ENCODE measurements at places on chromosomes 7 and 10. TPM values are rescaled to one million over a fixed set of nuclear protein-coding genes. Genes with fewer than 3 reads are reported as not detected.

GRCh38 chr10:103139803-103140202 is 53.3 kb downstream of the NT5C2 start:
- H3K27me3 ChIP-seq: no peaks in the 10 kb centered on the region
- peaks cover 19% of the 10 kb centered on the region for H3K4me1 ChIP-seq
- H3K27ac ChIP-seq: no peak overlapping the region
- H3K4me3 ChIP-seq: no peak overlapping the region
- peaks cover 10% of the 10 kb centered on the region for H3K36me3 ChIP-seq

- H3K27me3 ChIP-seq: no peaks in the 10 kb centered on the region
- DNase-seq: no peak
- no peaks in the 10 kb centered on the region for H3K4me1 ChIP-seq
- no peak overlapping the region for H3K27ac ChIP-seq
- H3K36me3 ChIP-seq: no peaks in the 10 kb centered on the region
Observed at GRCh38 chr7:108348913-108349312, 107.3 kb downstream of the NRCAM start.

- no peak for DNase-seq
- H3K36me3 ChIP-seq: no peaks in the 10 kb centered on the region
- no peak overlapping the region for H3K27ac ChIP-seq
- no peaks in the 10 kb centered on the region for H3K27me3 ChIP-seq
- H3K4me1 ChIP-seq: peaks cover 21% of the 10 kb centered on the region
Observed at GRCh38 chr10:103544657-103545310, 51.3 kb downstream of the NEURL1 start.

The SPAM1 gene
- not detected for total RNA-seq

The SYCE1 gene
- total RNA-seq: not detected

Data from thyroid gland (tissue), 4 donors.